ENCODE measurements at places on chromosomes 4 and X.

DNA sequence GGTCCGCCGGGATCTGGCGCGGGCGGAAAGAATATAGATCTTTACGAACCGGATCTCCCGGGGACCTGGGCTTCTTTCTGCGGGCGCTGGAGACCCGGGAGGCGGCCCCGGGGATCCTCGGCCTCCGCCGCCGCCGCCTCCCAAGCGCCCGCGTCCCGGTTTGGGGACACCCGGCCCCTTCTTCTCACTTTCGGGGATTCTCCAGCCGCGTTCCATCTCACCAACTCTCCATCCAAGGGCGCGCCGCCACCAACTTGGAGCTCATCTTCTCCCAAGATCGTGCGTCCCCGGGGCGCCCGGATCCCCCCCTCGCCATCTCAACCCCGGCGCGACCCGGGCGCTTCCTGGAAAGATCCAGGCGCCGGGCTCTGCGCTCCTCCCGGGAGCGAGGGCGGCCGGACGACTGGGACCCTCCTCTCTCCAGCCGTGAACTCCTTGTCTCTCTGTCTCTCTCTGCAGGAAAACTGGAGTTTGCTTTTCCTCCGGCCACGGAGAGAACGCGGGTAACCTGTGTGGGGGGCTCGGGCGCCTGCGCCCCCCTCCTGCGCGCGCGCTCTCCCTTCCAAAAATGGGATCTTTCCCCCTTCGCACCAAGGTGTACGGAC lies 482 bp upstream of the SHOX start:
- no peak for DNase-seq

DNA sequence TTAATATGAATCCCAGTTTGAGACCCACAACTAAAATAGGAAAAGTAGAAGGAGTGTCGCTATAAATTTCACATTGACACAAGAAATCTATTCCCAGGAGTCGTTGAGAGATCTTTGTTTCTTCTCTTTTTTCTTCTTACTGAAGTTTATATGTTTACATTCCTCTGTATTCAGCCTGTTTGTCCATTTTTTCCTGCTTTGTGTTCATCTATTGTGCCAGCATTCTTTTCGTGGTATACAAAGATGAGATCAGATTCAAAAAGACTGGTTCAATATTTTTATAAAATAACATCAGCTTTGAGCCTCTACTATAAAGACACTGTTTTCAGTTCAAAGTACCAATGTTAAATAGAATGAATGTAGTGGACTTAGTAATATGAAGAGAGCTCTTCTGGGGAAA lies 95.4 kb upstream of the MYOZ2 start:
- no peak for DNase-seq

- no peak for DNase-seq
These were observed 66.2 kb upstream of the FRAS1 start for GRCh38 chr4:77990904-77991358.

GRCh38 chr4:820230-821172 lies 5.4 kb downstream of the CPLX1 start:
- DNase-seq, result no peak

DNA sequence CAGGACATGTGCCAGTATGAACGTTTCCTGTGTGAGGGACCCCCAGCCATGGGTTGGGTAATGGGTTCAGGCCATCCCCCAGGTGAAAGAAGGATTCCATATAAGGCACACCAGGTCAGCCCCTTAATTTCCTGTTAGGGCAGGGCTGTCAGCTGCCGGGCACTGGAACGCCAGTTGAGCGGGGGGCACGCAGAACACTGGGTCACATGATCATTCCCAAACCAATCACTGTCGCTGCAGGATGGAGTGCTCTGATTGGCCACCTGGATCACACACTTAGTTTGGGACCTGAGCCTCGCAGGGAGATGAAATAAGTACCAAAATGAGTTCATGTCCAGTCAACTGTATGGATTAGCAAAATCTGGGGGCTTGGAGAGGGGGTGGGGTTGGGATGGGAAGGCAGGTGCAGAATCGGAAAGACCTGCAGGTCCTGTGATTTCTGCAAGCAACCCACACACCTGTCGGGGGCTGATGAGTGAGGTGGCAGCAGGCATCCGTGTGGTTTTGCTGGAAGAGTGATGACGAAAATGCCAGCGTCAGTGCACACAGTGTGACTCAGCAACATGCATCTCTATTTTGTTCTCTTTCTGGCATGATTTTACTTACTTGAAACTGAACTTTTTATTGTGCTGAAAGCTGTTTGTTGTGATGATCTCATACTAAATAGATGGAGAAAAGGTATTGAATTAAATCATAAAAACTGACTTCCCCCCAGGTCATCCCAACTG lies 32.2 kb downstream of the RNF212 start:
- no peak for DNase-seq

DNA sequence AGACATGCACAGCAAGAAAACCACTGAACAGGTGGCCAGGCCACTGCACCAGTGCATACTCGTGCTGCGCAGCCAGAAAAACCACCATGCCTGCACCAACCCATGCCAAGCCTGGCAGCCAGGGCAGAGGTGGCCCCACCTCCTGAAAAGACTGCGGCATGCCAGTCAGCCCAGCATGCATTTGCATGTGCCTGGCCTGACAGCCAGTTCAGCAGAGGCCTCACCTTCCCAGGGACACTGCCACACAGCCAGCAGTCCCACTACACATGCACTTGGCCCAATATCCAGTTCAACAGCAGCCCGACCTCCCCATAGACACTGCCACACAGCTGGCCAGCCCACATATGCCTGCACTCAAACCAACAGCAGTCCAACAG lies 43.5 kb upstream of the DDX60 start:
- DNase-seq, result no peak

- DNase-seq, result no peak
These were observed 70.9 kb upstream of the FAT4 start for GRCh38 chr4:125243789-125244397.

GRCh38 chrX:12843061-12843667 lies 23.7 kb upstream of the TLR7 start:
- DNase-seq, result no peak

DNA sequence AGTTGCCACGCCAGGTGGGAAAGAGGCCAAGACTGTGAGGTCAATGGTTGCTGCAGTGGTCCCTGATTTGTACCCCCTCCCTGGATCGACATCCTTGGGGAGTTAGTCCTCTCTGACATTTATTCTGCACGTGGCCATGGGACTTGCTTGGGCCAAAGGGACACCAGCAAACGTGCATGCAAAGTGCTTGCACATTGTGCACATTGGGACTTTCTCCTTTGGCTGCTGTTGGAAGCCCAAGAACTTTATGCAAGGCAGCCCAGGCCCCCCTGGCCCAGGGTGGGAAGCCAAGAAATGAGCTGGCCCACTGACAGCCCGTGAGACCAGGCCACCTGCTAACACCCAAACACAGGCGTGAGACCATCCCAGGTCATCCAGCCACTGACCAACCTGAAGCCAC lies 38.1 kb downstream of the SLC2A9 start:
- DNase-seq, result no peak

- DNase-seq, result no peak
These were observed 135.3 kb downstream of the ZNF518B start for GRCh38 chr4:10321931-10322330.

GRCh38 chr4:40199999-40200874 lies 3.4 kb downstream of the RHOH start:
- DNase-seq, result no peak

DNA sequence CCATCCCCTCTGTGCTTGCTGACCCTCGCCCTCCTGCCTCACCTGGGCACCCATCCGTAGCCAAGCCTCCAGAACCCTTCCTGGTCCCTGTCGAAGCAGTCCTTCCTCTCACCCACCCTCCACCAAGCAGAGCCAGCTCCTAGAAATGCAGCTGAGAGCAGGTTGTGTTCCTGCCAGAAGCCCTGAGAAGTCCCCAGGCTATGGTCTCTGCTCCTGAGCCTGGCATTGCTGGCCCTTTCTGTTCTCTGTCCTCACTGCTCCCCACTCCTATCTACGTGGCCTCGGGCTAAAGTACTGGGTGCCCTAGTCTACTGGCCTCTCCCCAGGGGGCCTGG lies 2.1 kb upstream of the CPZ start:
- no peak for DNase-seq

DNA sequence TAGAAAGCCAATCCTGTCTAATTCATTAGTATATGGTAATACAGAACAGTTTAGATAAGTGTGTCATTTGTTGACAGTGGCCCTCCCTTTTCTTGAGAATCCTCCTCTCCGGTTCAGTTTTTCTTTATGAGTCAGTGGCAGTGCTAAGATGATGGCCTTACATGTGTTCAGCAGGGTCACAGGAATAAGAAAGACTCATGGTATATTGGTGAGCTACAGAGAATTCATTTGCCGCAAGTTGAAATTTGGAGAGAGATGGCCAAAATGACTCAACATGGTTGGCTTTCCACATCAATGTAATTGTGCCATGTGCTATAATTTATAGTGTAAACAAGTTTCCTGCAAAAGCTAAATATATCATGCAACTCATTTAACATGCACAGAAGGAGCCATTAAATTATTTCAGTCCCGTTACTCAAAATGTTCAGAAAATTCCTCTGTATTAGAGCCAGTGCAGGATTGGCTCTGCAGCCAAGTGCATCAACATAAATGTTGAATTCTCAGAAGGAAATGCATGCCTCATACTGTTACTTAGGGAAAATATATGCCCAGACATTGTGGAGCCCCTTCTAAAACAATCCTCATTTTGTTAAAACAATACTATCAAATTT lies 374.3 kb downstream of the AFF2 start:
- no peak for DNase-seq

GRCh38 chr4:33737726-33738125 lies 2506.6 kb downstream of the ARAP2 start:
- DNase-seq, result no peak

- no peak for DNase-seq
These were observed 18.0 kb downstream of the NDNF start for GRCh38 chr4:121054373-121054772.

DNA sequence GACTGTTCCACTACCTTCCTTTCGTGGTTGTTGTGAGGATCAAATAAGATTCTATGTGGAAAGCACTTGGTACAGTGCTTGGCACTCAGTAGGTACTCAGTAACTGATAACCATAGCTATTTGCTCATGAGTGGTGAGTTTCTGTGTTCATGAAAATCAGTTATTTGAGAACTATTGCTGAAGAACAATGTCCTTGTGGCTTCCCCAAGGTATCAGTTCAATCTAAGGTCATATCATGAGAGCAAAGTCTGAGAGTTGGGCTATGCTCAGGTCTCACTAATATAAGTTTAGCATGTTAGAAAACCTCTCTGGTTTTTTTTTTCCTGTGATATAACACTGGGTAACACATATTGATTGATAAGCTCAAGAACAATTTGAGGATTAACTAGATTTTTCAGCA lies 147.8 kb downstream of the GRIA3 start:
- DNase-seq, result no peak

DNA sequence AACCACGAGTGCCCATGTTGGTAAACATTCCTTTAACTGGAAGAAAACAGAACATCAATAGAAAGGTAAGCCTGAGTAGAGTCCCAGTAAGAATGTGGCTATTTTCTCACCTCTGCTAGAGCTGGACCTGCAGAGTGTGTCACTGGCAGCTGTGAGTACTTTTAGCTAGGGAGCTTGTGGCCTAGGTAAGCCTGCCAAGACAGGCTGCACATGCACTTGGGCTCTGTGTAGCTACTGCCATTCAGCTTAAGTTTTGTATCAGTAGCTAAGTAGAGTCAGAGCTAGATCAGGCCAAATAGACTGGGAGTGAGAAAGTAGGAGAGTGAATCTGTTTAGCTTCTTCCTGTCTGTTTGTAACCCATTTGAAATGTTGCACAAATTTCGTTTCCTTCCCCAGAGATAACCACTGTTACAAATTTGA lies 35.3 kb downstream of the RBPJ start:
- no peak for DNase-seq

GRCh38 chr4:117084866-117085701 lies at the start of gene TRAM1L1:
Gene TRAM1L1 (minus strand): TSS chr4:117085576. CDS start chr4:117085393, 183 bp downstream.
- peak; percentile 91 for DNase-seq

DNA sequence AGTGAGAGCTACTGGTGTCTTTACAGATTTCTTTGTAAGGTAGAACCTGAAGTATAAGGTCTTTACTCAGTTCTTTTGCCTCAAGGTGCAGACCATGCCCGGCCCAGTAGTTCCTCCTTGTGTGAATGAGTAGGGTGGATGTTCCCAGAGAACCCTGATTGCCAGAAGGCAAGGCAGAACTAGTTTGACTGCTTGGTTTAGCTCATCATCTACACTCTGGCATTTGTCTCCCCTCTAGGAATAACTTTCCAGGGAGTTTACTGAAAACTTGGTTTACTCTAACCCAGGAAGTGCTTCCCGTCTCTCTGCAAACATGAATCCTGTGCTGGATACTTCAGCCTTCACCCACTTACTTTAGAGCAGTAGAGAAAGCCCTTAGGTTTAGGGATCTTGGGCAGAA lies 29.1 kb downstream of the MCUB start:
- DNase-seq, result no peak

GRCh38 chrX:66150163-66150562 lies 13.9 kb upstream of the HEPH start:
- no peak for DNase-seq

DNA sequence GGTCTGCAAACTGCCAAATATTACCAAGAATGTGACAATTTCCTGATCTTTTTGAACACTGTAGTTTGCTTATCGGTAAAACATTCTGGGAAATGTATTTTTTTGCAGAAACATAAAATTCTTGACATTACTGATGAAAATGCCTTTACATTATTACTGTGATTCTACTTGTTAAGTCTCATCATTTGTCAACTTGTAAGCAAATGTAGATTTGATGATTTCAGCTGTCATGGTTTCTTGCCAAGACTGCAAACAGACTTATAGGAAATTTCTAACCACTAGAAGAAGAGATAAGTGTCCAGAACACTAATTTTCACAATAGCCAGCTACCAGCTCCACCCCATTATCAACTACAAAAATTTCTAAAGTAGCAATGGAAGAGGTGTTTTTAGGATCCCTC lies 560.4 kb downstream of the STPG2 start:
- DNase-seq, result no peak

DNA sequence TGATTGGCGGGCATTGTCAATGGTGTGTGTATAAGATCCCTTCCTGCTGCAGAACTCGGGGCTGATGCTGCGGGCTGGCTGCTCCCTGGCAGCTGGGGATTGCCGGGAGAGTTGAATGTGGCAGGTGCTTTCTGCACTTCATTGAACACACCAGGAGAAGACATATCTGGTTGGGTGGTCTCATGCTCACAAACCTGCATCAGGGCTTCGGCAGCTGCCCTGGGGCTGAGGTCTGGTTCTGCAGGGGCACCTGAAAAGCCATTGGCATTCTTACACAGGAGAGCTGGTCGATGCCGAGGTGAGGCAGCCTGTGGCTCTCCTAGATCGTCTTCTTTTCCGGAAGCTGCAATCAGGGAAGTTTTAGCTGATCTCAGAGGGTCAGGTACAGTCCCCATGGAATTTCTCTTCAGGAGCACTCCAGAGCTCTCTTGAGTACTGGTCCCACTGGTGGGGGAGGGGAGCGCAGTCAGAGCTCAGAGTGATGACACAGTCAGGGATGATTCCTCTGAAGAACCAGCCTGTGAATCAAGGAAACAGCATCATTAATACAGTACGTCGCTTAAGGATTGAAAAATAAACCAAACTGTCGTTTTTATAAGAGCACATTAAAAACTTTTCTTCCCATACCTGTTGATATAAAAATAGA lies 57.8 kb downstream of the GPRIN3 start:
- no peak for DNase-seq

All from kidney (tissue), 22 donors.